ENCODE measurements at places on chromosomes 12 and 14.

DNA sequence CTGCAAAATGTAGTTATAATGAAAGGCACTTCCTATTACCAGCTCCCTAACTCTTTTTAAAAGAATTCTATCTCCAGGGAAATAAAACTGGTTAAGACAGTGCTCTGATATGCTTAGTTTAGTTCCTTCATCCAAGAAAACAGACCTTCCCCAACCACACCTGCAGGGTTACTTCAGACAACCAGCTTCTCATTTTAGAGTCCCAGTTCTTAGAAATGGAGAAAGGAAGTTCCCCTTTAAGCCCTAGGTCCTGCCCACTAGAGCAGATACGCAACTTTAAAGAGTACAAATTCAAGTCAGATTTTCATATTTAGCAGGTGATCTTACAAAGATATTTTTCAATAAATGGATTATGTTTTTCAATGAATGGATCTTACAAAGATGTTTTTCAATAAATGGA is 4.4 kb upstream of the WSB2 start:
- DNase-seq = peak; percentile 27

- DNase-seq = no peak
Observed at GRCh38 chr12:39627914-39628313, 8.3 kb upstream of the ABCD2 start.

GRCh38 chr12:100724071-100724470 is 70.5 kb upstream of the ANO4 start:
- DNase-seq = no peak

- DNase-seq = no peak
Observed at GRCh38 chr12:22698576-22698975, 73.6 kb downstream of the ETNK1 start.

GRCh38 chr12:64691795-64692583 is 67.2 kb downstream of the GNS start:
- peak; percentile 27 for DNase-seq

DNA sequence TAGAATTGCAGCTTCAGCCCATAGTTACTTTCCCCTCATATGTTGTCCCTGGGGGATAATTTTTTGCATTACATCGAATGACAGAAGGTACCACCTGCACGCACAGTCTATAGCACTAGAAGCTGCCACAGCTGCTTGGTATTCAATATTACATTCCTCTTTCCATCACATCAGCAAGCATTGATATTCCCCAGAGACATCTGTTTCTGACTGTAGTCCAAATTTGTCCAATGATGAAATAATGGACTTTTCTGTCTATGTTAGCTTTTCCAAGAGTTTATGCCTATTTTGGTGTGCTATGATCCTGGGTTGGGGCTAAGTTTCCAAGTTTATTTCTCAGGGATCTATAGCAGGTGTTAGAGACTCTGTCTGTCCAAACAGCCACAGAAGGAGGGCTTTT is 335.4 kb downstream of the LRIG3 start:
- no peak for DNase-seq

DNA sequence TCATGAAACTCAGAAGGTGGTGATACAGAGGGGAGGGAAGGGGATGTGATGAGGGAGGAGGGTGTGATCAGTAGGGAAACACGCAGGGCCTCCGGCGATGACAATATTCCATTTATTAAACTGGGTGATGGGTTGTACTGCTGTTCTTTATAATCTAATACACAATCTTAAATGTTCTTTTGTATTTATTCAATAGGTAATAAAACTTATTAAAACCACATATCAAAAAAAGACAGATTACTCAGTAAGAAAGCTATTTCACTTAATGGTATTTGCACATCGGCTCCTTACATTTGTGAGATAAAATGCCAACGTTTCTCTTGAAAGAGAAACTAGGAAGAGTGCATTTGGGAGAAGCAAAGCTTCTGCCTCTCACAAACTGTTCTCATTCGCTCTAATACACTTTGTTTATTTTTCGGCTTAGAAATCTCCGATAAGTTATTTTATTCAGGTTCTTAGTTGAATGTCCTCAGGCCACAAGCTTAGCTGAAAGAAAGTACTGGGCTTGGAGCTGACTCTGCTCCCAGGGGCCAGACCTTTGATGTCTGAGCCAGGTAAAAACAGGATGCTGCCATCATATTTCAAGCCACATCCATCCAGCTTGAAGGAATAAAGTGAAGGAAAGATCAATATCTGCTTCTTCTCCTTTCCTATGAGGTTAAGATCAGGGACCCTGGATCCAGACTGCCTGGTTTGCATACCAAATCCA is 17.5 kb downstream of the STON2 start:
- no peak for DNase-seq

GRCh38 chr12:128537668-128538067 is 270.7 kb downstream of the TMEM132C start:
- DNase-seq = no peak

DNA sequence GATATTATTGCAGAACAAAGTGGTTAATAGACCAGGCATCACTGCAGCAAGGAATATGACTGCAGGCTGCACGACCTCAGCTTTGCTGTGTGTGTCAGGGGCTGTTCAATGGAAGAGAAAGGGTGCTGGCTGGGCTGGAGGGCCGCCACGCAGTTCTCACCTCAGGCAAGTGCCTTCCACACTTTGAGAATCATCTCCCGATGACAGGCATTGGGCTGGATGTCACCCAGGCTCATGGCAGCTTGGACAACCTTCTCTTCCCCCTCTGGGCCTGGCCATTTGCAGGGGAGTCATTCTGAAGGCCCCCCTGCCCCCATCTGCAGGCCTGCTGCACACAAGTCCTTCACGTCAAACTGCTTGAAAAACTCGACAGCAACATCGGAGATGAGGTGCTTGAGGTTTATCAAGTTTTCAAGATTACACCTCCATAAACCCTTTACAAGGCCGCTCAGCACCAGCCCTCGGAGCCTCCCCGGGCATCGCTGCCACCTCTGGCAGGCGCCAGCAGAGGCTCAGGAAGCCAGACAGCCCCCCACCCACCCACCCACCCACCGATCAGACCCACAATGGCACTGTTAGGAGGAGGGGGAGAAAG is 165.9 kb upstream of the GSC start:
- no peak for DNase-seq

DNA sequence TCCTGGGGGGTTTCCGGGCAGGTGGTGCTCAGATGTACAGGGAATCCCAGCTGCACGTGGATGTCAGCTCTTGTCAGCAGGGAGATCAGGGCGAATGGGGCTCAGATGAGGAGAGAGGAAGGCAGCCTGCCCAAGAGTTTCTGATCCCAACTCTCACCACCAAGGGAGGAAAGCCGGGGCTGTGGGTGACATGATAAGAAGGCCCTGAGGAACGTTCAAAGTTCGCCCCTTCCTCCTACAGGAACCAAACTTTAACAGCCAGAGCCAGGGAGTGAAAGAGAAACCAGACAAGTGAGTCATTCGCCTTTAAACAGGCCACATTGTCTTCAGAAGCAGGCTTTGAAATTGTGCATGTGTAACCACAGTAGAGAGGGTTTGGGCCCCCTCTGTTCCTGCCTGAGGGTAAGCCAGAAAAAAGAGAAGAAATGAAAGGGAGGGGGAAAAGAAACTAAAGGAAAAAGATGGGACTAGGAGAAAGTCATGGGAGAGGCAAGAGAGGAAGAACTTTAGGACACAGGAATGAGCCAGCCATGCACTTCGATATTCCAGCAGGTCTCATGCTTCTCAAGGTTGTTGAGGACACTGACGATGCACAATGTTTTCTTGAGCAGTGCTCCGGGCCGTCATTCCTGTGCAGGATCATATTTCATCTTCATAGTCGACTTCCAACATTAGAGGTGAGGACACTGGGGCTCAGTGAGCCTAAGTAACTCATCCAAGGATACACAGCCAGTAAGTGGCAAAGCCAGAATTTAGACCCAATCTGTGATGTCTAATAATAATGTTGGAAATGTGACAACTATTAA is 691.4 kb upstream of the TBX3 start:
- DNase-seq = no peak

DNA sequence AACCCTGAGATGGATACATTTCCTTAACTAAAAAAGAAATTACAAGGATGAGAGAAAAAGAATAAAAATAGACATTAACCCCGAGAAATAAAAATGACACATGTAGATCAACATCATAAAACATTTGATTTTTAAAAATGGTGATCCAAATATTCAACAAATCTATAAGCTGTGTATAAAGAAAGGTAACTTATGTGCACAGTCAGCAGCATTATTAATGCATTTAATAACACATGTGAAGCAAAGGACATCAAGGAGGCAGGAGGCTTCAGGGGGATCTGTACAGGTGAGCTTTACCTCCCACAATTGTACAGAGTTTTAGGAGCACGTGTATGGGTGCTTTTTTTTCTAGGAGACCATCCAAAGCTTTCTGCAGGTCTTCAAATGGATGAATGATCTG is 76.1 kb downstream of the MED13L start:
- DNase-seq = no peak

GRCh38 chr14:32064931-32065330 is 12.2 kb upstream of the ARHGAP5 start:
- DNase-seq = no peak

DNA sequence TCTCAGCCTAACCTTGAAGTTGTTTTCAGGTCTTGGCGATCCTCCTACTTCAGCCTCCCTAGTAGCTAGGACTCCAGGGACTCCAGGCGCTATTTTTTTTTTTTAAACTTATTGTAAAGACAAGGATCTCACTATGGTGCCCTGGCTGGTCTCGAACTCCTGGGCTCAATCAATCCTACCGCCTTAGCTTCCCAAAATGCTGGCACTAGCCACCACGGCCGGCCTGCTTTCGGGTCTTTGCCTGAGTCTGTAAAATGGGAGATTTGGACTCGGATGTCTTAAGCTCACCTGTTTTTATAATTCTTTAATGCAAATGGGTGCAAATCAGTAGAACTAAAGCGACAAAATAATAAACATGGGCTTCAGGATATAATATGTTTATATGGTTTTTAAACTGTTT is 858 bp upstream of the SYT10 start:
- DNase-seq = no peak

DNA sequence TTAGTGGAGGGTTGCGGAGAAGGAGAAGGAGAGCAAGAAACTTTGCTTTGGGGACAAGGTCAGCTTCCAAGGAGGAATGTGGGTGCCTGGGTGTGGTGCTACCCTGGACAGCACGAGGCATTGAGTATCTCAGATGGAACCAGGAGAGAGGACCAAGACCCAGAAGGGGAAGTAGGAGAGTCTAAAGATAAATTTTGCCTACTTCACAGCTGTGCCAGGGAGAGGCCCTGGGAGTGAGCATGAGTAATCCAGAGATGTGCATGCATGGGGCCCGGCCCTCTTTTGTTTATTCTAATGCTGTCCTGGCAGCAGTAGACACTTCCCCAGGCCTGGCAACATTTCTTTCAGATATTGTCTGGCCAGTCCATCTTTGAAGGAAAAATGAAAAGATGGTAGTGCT is 49.5 kb upstream of the GNPNAT1 start:
- peak; percentile 81 for DNase-seq

- peak; percentile 75 for DNase-seq
Observed at GRCh38 chr12:56158926-56159461, 835 bp downstream of the MYL6 start.

- DNase-seq = no peak
Observed at GRCh38 chr12:98417266-98417665, 98.1 kb upstream of the TMPO start.

GRCh38 chr14:79597566-79597965 is 613.7 kb downstream of the DIO2 start:
- DNase-seq = no peak

GRCh38 chr14:74552623-74553022 is 59.1 kb downstream of the ISCA2 start:
- DNase-seq = no peak

GRCh38 chr14:39107591-39107996 is 4.6 kb upstream of the SEC23A start:
- DNase-seq = peak; percentile 45
